CD8-positive, alpha-beta memory T cell (primary cell): ENCODE measurements at places on chromosomes 3 and 15.

DNA sequence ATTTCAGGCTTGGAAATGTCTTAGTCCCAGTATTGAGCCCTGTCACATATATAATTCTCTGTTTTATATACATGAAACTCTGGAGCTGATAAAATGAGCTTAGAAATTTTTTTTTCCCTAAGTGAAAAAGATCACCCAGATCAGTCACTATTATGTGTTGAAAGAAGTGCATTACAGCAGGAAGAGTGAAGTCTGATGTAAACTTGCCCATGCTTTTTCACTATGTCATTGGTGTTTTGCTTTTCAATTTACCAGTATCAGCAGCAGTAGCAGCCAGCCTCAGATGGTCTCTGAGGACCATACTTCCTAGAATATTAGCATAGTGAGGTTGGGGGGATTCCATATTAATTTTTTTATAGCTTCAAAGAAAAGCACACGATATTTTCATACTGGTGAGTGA, 255.6 kb upstream of the KCNH8 start:
- H3K4me1 ChIP-seq: no peaks in the 10 kb centered on the region
- no peak for DNase-seq
- H3K36me3 ChIP-seq: no peaks in the 10 kb centered on the region
- H3K4me3 ChIP-seq: no peak overlapping the region

DNA sequence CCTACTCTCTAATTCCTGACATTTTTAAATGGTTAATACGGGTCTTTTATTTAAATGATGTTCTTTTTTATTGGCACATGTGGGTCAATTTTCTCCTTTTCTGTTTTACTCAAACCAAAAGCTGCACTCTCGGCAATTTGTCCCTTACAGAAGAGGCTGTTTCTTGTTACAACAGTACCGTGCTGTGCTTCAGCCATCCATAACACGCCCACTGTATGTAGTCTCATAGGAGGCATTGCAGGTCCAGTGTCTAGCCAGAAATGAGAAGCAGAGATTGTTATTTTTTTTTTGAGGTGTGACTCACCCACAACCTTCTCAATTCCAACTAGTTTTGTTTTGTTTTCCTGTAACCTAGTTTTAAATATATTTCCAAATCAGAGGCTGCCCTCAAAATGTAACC, 164.6 kb downstream of the GMNC start:
- no peaks in the 10 kb centered on the region for H3K36me3 ChIP-seq
- no peaks in the 10 kb centered on the region for H3K27me3 ChIP-seq
- H3K27ac ChIP-seq: no peak overlapping the region
- no peak for DNase-seq
- no peak overlapping the region for H3K4me3 ChIP-seq

- DNase-seq: peak; percentile 26
- H3K4me3 ChIP-seq: peak overlapping the region; percentile 38
- H3K36me3 ChIP-seq: no peaks in the 10 kb centered on the region
- peaks cover 37% of the 10 kb centered on the region for H3K4me1 ChIP-seq
- peaks cover 4% of the 10 kb centered on the region for H3K27me3 ChIP-seq
These were observed 288.6 kb downstream of the UACA start for GRCh38 chr15:70474471-70475406.

GRCh38 chr3:40254891-40255290, 54.6 kb upstream of the EIF1B start:
- no peak overlapping the region for H3K27ac ChIP-seq
- H3K4me3 ChIP-seq: no peak overlapping the region
- no peaks in the 10 kb centered on the region for H3K4me1 ChIP-seq
- no peaks in the 10 kb centered on the region for H3K27me3 ChIP-seq
- no peak for DNase-seq

GRCh38 chr3:125481786-125482185, 38.2 kb downstream of the SNX4 start:
- peaks cover 15% of the 10 kb centered on the region for H3K36me3 ChIP-seq
- no peaks in the 10 kb centered on the region for H3K27me3 ChIP-seq
- H3K4me3 ChIP-seq: no peak overlapping the region
- no peak overlapping the region for H3K27ac ChIP-seq
- no peak for DNase-seq

- no peak overlapping the region for H3K4me3 ChIP-seq
- H3K27ac ChIP-seq: no peak overlapping the region
- no peak for DNase-seq
- H3K27me3 ChIP-seq: no peaks in the 10 kb centered on the region
These were observed 117.0 kb downstream of the P3H2 start for GRCh38 chr3:190003681-190004123.

- H3K36me3 ChIP-seq: peaks cover 23% of the 10 kb centered on the region
- H3K27ac ChIP-seq: no peak overlapping the region
- no peak overlapping the region for H3K4me3 ChIP-seq
- H3K27me3 ChIP-seq: no peaks in the 10 kb centered on the region
These were observed 39.7 kb downstream of the NBEAL2 start for GRCh38 chr3:47019201-47019600.

GRCh38 chr15:37907136-37907535, 27.3 kb upstream of the TMCO5A start:
- H3K36me3 ChIP-seq: no peaks in the 10 kb centered on the region
- H3K27me3 ChIP-seq: no peaks in the 10 kb centered on the region
- H3K4me1 ChIP-seq: no peaks in the 10 kb centered on the region
- no peak overlapping the region for H3K27ac ChIP-seq

GRCh38 chr3:177615015-177615414, 417.7 kb upstream of the TBL1XR1 start:
- H3K4me3 ChIP-seq: no peak overlapping the region
- no peaks in the 10 kb centered on the region for H3K27me3 ChIP-seq
- H3K36me3 ChIP-seq: no peaks in the 10 kb centered on the region
- H3K27ac ChIP-seq: no peak overlapping the region
- DNase-seq: no peak
- H3K4me1 ChIP-seq: peaks cover 6% of the 10 kb centered on the region

- peak overlapping the region; percentile 13 for H3K27ac ChIP-seq
- H3K36me3 ChIP-seq: no peaks in the 10 kb centered on the region
- H3K27me3 ChIP-seq: no peaks in the 10 kb centered on the region
- H3K4me3 ChIP-seq: peak overlapping the region; percentile 45
- no peak for DNase-seq
These were observed 87.6 kb downstream of the FOXP1 start for GRCh38 chr3:71495708-71496472.

DNA sequence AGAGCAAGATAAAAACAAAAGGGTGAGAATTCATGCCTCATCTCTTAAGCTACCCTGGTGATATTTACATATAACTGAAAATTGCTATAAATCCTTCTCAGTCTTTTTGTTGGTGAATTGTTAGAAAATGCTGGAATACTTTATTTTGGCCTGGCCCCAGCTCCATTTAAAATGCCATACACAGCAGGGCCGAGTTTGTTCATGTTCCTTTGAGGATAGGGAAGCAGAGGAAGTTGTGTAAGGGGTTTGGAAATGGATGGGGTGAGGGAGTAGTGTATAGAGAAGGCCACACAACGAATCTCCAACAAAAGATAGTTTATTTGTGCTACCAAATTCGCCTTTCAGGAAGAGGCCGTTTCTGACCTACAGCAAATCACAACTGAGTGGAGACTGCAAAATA, 78.6 kb upstream of the ADAMTS9 start:
- H3K27ac ChIP-seq: no peak overlapping the region
- no peak for DNase-seq
- no peak overlapping the region for H3K4me3 ChIP-seq
- H3K36me3 ChIP-seq: no peaks in the 10 kb centered on the region

DNA sequence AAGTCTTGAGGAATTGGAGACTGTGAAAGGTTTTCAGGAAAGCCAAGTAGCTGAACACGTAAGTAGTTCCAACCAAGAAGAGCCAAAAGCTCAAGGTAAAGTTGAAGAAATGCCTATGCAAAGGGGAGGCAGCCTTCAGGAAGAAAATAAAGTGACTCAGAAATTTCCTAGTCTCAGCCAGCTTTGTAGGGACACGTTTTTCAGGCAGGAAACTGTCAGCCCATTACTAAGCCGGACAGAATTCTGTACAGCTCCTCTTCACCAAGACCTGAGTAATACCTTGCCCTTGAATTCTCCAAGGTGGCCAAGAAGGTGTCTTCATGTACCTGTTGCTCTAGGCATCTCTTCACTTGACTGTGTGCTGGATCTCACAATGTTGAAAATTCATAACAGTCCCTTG, 48.6 kb downstream of the CDAN1 start:
- no peaks in the 10 kb centered on the region for H3K27me3 ChIP-seq
- H3K4me1 ChIP-seq: no peaks in the 10 kb centered on the region
- H3K27ac ChIP-seq: no peak overlapping the region
- no peak overlapping the region for H3K4me3 ChIP-seq
- H3K36me3 ChIP-seq: no peaks in the 10 kb centered on the region

GRCh38 chr3:105466072-105466471, 99.4 kb downstream of the ALCAM start:
- DNase-seq: no peak
- no peaks in the 10 kb centered on the region for H3K4me1 ChIP-seq
- H3K27ac ChIP-seq: no peak overlapping the region
- H3K4me3 ChIP-seq: no peak overlapping the region

DNA sequence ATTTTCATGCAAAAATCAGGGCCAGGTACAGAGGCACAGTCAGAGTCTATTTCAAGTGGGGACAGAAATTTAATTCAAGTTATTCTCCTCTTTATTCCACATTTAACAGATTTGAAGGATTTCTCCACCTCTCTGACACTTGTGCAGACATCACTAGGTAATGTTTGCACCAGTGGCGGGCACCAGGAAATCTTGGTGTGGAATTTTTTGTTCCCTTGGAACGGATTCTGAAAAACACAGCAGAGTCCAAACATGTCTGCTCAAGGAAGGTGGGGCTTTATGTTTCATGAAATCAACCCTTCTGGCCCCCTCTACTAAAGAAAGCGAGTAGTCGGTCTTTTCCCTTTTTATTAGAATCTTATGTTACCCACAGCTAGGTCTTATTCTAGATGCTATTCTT, 271.2 kb upstream of the MDFIC2 start:
- H3K27ac ChIP-seq: no peak overlapping the region
- H3K27me3 ChIP-seq: no peaks in the 10 kb centered on the region
- no peaks in the 10 kb centered on the region for H3K36me3 ChIP-seq

DNA sequence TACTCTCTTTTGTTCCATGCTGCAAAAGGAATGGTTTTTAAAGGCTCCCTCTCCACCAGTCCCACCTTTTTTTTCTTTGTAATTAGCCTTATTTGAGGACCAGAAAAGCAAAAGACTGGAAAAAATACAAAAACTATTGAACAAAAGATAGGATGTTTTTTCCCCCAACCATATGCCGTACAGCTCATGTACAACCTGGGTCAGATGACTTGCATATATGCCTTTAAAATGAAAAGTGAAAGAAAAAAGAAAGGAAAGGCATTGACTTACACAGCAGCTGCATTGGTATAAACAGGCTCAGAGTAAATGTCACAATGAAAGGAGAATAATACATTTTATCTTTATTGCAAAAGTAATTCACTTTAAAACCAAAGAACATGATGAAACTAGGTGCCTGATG, 69.5 kb upstream of the CMC1 start:
- no peaks in the 10 kb centered on the region for H3K36me3 ChIP-seq
- H3K27ac ChIP-seq: no peak overlapping the region

DNA sequence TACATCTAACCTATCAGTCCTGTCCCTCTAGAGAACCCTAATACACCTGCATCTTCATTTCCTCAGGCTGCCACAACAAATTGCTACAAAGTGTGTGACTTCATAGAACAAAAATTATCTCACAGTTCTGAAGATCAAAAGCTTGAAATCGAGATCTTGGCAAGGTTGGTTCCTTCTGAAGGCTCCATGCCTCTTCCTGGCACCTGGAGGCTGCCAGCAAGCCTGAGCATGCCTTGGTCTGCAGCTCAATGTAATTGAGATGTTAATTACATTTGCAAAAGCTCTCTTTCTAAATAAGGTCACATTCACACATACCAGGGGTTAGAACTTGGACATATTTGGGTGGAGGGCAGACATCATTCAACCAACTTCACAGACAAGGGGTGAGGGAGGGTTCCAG, 86.4 kb upstream of the ABHD17C start:
- H3K27ac ChIP-seq: no peak overlapping the region
- no peaks in the 10 kb centered on the region for H3K36me3 ChIP-seq
- no peak for DNase-seq
- H3K4me1 ChIP-seq: no peaks in the 10 kb centered on the region

DNA sequence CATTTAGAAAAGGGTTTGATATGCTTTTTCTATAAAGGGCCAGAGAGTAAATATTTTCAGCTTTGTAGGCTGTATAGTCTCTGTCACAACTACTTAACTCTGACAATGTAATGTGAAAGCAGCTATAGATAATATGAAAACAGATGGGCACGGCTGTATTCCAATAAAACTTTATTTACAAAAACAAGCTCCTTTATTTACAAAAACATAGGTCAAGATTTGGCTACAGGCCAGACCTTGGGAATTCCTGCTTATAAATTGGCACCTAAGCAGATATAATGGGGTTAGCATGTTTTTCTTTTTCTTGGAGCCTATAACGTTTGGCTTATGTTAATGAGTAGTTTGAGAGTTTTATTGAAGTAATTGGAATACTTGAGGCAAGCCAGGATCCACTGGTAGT, 119.4 kb upstream of the CGNL1 start:
- no peak overlapping the region for H3K4me3 ChIP-seq
- no peak for DNase-seq
- H3K36me3 ChIP-seq: peaks cover 7% of the 10 kb centered on the region
- no peak overlapping the region for H3K27ac ChIP-seq

GRCh38 chr15:36758800-36759199, 179.4 kb downstream of the CDIN1 start:
- no peak overlapping the region for H3K27ac ChIP-seq
- no peak for DNase-seq
- no peaks in the 10 kb centered on the region for H3K4me1 ChIP-seq
- H3K27me3 ChIP-seq: no peaks in the 10 kb centered on the region
- H3K36me3 ChIP-seq: no peaks in the 10 kb centered on the region
- H3K4me3 ChIP-seq: no peak overlapping the region

DNA sequence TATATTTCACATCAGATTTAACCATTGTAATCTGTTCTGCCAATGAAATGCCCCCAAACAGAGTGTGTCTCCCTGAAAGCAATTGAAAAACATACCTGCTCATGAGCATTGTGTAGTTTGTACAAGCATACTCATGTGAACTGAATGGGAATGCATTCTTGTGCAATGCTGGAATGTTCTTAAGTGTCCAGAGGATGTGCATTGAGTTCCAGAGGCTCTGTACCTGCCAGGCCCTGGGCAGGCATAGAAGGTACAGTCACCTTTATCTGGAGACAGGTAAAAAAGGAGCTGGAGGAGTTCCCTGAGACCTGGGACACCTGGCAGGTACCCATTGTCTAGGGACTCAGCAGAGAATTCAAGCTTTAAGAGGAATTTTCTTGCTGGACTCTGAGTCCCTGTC, 2.8 kb downstream of the MRAS start:
- no peak overlapping the region for H3K27ac ChIP-seq
- no peaks in the 10 kb centered on the region for H3K36me3 ChIP-seq
- no peak for DNase-seq
- H3K4me1 ChIP-seq: no peaks in the 10 kb centered on the region
- H3K4me3 ChIP-seq: no peak overlapping the region

DNA sequence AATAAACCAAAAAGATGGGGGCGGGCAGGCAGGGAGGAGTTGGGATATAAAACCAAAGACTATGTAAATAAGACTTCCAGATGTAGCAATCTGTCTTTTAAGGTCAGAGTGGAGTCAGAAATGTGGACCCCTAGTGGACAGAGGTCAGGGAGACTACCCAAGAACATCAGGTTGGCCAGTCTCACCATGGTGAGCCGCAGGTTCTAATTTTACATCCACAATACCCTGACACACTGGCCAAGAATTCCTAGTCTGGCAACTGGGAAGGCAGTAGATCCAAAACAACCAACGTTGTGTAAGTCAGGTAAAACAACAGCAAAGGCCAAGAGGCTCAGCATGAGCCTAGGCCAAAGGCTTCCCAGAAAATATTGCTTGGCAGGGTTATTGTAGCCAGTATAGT, 203.4 kb downstream of the FOXP1 start:
- no peaks in the 10 kb centered on the region for H3K27me3 ChIP-seq
- H3K4me1 ChIP-seq: peaks cover 39% of the 10 kb centered on the region
- no peaks in the 10 kb centered on the region for H3K36me3 ChIP-seq
- no peak overlapping the region for H3K4me3 ChIP-seq
